ENCODE measurements at places on chromosomes 16 and 17. TPM values are rescaled to one million over a fixed set of nuclear protein-coding genes. Genes with fewer than 3 reads are reported as not detected.

- DNase-seq = no peak
Measured at GRCh38 chr17:19996086-19996485, 13.1 kb upstream of the SPECC1 start.

DNA sequence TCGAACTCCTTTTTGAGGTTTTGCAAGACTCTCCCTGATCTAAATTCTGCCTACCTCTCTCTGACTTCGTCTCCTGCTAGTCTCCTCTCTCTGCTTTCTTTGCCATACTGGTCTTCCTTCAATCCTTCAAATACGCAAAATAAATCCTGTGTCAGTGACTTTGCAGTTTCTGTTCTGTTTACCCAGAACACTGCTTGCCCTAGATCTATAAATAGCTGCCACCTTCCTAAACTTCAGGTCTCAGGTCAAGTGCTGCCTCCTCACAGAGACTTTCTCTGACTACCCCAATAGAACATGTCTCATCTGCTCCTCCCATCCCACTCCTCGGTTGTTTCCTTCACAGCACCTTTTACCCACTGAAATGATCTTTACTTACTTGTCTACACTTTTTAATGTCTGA lies 78.9 kb downstream of the TRIM37 start:
- DNase-seq = no peak

GRCh38 chr17:35931794-35932425 lies 1.3 kb upstream of the RDM1 start:
- DNase-seq = no peak

DNA sequence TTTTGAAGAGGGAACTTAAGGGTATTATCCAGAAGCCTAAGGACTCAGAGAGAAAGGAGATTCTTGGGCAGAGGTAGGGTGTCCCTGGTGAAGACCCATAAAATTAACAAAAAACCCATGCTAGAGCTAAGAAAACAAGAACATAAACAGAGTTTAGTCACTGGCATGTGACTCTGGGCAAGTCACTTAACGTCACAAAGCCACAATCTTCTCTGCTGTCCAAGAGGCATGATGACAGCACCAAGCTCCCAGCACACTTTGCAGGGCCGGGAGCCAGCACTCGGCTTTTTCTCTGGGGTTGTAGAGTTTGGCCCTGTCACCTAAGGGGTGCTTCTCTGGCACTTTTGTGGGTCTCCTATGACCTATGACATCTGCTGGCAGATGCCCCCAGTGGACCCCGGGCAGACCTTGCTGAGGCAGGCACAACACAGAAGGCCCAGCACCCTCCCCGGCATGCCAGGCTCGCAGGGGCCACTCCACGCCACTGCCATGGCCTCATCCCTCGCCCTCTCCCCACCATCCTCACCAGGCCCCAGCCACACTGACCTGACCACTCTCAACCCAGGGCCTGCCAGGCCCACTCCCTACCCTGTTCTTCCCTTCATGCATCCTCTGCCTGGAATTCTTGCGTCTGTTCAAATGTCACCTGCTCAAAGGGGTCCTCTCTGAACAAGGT lies 69.8 kb downstream of the DYNLRB2 start:
- DNase-seq = no peak

DNA sequence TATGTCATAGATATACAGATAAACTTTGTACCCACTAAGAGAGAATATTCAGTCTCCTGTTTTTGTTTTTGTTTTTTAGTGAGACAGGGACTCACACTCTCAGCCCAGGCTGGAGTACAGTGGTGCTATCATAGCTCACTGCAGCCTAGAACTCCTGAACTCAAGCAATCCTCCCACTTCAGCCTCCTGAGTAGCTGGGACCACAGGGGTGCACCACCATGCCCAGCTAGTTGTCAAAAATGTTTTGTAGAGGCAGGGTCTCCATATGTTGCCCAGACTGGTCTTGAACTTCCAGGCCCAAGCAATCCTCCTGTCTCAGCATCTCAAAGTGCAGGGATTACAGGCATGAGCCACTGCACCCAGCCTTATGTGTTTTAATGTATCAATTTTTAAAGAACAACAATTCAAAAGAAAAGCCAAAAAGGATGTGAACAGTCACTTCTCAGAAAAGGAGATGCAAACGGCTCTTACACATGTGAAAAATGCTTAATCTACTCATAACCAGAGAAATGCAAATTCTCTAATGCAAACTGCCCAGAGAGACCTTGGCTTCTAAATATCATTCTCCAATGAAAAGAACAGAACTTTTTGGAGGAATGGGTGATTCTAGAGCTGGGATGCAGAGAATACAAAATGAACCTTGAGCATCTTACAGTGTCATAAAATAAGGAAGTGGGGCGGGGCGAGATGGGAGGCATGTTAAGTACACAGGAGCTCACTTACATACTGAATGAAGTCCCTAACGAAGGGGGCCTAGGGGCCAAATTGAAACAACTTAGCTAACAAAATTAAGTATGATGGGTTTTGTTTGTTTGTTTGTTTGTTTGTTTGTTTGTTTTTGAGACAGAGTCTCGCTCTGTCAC lies 7.3 kb upstream of the CMTM3 start:
- DNase-seq = no peak

GRCh38 chr17:31486351-31487062 lies 95.0 kb downstream of the RAB11FIP4 start:
- no peak for DNase-seq

DNA sequence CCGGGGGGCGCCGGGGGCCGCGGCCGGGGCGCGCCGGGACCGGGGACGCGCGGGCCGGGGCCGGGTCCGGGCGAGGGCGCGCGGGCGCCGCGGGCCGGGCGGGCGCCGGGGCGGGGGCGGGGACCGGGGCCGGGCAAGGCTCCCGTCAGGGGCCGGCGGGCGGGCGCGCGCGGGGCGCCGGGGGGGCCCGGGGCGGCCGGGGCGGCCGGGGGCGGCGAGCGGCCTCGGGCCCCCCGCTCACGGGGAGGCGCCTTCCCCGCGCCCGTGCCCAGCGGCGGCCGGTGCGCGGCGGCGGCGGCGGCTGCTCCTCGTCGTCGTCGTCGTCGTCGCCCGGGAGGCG lies 563 bp downstream of the ZCCHC14 start:
- no peak for DNase-seq

GRCh38 chr17:77968788-77969187 lies 10.3 kb downstream of the TNRC6C start:
- no peak for DNase-seq

GRCh38 chr17:61464843-61465180 lies 12.6 kb downstream of the TBX4 start:
- DNase-seq = no peak

- peak; percentile 28 for DNase-seq
Measured at GRCh38 chr16:4800290-4801041, 2.0 kb downstream of the ROGDI start.

DNA sequence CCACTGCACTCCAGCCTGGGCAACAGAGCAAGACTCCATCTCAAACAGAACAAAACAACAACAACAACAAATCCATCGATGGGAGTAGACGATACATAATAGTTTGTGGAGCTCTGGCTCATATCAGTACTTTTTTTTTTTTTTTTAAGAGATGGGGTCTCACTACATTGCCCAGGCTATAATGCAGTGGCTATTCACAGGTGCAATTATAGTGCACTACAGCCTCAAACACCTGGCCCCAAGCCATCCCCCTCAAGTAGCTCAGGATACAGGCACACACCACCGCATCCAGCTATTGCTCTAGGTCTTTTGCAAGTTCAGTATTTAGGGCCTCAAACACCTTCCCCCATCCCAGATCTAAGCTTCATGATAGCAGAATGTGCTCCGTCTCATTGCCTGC lies 110.6 kb downstream of the KATNIP start:
- no peak for DNase-seq

GRCh38 chr16:72255786-72256185 lies 83.8 kb upstream of the PMFBP1 start:
- no peak for DNase-seq

DNA sequence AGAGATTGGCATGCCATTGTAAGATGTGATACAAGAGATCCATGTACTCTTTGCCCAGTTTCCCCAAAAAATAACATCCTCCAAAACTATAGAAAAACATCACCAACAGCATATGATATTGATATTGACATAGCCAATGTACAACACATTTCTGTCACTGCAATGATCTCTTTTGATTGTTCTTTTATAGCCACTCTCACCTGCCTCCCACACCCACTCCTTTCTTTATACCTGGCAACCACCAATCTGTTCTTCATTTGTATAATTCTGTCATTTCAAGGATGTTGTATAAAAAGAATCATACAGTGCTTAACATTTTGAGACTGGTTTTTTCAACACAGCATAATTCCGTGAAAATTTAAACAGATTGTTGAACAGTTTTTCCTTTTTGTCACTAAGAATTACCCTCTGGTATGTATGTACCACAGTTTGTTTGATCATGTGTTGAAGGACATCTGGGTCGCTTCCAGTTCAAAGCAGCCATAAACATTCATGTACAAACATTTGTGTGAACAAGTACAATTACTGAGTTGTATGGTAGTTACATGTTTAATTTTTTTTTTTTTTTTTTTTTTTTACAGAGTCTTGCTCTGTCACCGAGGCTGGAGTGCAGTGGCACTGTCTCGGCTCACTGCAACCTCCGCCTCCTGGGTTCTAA lies 9.9 kb downstream of the KRTAP9-1 start:
- DNase-seq = no peak

GRCh38 chr17:77326076-77326591 lies 185.4 kb downstream of the SEC14L1 start:
- DNase-seq = no peak

DNA sequence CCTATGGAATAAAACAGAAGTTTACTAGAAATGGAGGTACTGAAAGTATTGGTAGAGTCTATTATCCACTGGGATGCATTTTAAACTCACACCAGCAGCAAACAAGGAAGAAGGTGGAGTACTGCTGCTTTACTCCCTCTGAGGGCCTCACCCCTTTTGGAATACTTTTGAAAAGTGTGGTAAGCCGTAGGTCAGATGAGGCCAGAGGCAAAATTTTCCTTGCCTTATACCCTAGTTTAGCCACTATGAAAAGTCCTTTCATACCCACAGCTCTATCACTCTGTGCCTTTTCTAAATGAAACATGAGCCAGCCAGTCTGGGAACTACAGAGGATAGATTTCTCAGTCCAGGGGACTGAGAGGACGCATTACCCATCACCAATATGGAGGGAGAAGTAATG lies 14.0 kb downstream of the GDE1 start:
- no peak for DNase-seq

- DNase-seq = peak; percentile 63
Measured at GRCh38 chr16:85157813-85158742, 45.8 kb upstream of the CIBAR2 start.

GRCh38 chr17:11889266-11889665 lies 108.0 kb downstream of the ZNF18 start:
- DNase-seq = no peak

DNA sequence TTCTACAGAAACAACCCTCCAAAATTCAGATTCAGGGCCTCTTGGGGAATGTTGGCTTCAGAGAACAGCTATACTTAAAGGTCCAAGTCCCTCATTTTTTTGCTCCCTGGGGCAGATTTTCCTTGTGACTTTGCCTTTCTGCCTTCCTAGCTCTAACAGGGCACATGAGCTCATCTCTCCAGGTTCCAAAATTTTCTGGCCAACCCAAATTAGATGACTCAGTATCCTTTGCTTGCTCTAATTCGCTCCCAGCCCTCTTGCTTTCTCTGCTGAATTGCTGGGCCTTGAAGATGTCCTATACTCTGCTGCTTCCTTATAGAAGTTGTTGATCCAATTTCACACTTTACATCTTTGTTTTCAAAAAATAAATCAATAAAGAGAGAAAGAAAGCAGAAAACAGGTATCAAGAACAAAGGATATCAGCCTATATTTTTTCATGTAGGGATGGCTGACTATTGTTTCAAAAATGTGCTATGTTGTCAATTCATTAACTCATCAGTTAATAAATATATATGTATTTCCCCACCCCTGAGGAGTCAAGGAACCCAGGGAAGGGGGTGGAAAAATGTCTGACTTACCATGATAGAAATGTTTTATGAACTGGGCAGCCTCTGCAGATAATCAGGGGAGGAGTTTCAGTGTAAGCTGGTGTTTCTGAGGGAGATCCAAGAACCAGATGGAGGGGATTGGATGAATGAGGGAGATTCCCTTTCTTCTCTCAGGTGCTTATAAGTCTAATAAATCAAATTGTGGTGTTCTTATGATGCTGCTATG lies 1.0 kb upstream of the KRTAP4-2 start:
- no peak for DNase-seq

- no peak for DNase-seq
Measured at GRCh38 chr16:84593825-84594724, 23.8 kb downstream of the COTL1 start.

DNA sequence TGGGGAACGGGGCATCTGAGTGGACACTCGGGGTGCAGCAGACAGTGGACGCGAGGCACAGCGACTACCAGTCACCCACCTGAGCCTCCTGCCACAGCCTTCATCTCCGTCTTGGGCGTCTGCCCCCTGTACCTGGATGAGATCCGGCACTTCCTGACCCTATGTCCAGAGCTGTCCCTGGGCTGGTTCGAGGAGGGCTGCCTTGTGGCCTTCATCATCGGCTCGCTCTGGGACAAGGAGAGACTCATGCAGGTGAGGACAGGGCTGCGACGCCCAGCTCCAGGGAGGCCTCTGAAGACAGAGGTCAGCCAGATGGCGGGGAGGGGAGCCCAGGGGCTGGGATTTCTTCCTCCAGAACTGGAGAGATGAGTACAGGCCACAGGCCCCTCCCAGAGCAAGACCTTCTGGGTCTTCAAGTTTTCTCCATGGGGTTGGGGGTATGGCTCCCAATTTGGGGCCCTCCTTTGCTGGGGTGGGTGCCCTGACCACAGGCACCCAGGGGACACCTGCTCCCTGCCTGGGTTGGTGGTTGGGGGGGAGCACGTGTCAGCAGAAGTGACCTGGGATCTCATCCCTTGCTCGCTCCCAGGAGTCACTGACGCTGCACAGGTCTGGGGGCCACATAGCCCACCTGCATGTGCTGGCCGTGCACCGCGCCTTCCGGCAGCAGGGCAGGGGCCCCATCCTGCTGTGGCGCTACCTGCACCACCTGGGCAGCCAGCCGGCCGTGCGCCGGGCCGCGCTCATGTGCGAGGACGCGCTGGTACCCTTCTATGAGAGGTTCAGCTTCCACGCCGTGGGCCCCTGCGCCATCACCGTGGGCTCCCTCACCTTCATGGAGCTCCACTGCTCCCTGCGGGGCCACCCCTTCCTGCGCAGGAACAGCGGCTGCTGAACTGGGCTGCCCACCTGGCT lies 1.9 kb downstream of the AANAT start:
- no peak for DNase-seq

DNA sequence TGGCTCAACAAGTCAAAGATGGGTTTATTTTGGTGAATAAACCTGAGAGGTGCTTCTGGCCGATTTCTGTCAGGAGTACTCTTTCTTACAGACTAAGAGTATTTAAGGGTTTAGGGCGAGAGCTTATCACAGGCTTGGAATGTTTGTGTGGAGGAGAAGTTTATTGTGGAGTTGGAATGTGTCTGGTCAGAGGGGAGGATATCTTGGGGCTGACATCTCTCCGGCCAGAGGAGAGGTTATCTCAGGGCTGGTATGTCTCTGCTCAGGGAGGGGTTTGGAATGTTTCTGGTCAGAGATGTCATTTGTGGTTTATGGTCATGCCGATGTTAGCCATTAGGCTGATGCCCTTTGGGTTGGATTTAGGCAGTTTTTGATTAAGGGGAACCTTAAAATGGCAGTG lies 236.4 kb upstream of the EEF2KMT start:
- DNase-seq = no peak

- no peak for DNase-seq
Measured at GRCh38 chr17:81558115-81558468, 5.9 kb upstream of the FAAP100 start.

The ANKRD40CL gene
- not detected for total RNA-seq

The SLC5A10 gene
- not detected for total RNA-seq

The SLC47A1 gene
- 10.0 TPM for total RNA-seq

The ENPP7 gene
- not detected for total RNA-seq

The DDX52 gene
- 17.2 TPM for total RNA-seq

The PALB2 gene
- total RNA-seq = 10.8 TPM

The ADAM11 gene
- total RNA-seq = not detected

The PITPNM3 gene
- total RNA-seq = 10.9 TPM

The USP32 gene
- 64.1 TPM for total RNA-seq

The SPN gene
- total RNA-seq = 0.67 TPM

The TBX2 gene
- 8.6 TPM for total RNA-seq
